ENCODE measurements at places on chromosomes 13 and 19. TPM values are rescaled to one million over a fixed set of nuclear protein-coding genes. Genes with fewer than 3 reads are reported as not detected.

C3 gene
- polyA plus RNA-seq: 5.2 TPM

ZNF112 gene
- polyA plus RNA-seq: 0.79 TPM

ZNF506 gene
- polyA plus RNA-seq: 1.9 TPM

GMIP gene
- 8.2 TPM for polyA plus RNA-seq

ZNF549 gene
- polyA plus RNA-seq: 1.4 TPM

LILRA1 gene
- polyA plus RNA-seq: not detected

CRX gene
- polyA plus RNA-seq: not detected

CGB3 gene
- polyA plus RNA-seq: not detected
